ENCODE measurements at places on chromosomes 6 and 20.
A peak's percentile ranks its signal among the peaks of the same experiment; 100 is the strongest.

GRCh38 chr6:21354805-21355238, 238.7 kb upstream of the SOX4 start:
- DNase-seq = no peak

DNA sequence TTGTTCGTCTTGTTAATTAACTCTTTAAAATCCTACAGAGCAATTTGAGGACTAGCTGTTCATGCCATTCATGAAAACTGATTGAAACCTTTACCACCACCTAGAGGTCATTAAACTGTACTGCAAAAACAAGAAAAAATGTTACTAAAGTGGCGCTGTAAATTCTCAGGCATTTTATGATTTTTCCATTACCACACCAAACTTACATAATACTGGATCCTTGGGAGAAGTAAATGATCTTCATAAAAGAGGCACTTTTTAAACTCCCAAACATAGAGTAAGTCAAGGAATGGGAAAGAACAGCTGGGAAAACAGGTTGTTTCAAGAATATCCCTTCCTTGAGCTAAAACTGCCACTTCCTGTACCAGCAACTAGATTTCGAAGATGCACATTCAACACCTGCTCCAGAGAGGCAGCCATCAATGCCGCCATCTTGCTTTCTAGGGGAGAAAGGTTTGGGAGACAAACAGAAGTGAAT, 54.3 kb downstream of the MYLIP start:
- no peak for DNase-seq

GRCh38 chr6:54074578-54075195, 36.6 kb upstream of the MLIP start:
- no peak for DNase-seq

GRCh38 chr20:53319716-53320115, 273.9 kb downstream of the ZNF217 start:
- no peak for DNase-seq

GRCh38 chr20:11248011-11248409, 574.2 kb upstream of the JAG1 start:
- no peak for DNase-seq

DNA sequence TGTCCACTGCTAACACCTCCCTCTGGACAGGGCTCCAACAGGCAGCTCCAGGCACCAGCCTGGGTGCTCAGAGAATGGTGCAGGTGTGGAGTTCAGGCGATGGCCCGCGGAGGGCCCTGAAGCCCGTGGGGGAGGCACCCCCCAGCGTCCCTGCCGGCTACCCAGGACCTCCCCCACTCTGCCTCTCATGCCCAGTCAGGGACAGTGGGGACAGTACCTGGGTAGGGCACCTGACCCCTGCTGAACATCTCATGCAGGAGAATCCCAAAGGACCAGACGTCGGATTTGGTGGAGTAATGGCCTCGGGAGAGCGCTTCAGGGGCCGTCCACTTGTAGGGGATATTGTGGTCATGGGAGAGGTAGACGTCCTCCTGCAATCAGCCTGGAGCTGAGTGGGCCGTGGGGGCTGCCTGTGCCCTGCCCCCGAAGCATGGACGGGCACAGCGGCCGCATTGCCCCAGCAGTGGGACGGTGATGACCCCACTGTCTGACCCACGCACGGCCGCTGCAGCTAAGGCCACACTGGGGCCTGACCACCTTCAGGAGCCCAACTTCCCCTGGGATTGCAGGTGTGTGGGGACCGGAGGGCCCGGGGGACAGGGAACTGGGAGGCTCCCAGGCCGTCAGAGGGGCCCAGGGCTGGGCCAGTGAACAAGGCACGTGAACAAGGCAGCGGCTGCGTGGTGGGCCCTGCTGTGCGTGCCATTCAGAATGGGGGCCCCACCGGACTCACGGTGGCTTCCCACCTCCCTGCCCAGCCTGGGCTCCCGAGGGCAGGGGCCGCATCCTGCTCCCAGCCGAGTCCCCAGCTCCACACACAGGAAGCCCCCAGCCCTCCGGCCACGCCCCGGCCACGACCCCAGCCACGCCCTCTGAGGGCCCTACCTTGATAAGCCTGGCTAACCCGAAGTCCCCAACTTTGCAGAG, 7.1 kb downstream of the PTK6 start:
- DNase-seq = no peak

DNA sequence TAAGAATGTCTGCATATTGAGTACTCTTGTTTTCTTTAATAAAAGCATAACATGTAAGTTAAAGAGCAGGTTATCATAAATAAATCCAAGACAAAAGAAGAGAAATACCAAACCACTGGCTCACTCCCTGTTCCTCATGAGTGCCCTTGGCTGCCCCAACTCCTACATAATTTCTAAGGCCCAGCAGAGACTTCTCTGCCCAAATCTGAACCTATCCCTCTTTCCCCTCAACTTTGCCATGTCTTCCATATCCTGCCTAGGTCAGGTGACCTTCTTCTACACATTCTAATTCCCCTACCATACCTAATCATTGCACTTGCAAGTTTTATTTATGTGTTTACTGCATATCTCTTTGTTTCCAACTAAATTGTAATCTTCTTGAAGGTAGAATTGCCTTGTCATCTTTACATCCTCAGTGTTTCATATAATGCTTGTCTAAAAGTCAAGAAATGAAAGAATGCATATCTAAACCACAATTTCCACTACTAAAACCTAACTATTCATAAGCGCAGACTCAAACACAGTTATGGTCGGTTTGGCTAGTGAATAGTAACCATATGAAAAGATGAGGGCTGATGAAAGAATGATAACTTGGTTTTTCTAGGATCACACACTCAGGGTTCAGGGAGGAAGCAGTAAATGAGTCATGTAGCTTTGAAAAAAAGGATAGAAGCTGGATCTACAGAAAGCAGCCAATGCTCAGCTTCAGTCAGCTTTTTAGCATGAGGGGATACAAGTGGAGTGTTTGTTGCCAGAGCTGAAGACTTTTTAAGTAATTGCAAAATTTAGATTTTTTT, 53.3 kb upstream of the EYA4 start:
- DNase-seq = no peak

DNA sequence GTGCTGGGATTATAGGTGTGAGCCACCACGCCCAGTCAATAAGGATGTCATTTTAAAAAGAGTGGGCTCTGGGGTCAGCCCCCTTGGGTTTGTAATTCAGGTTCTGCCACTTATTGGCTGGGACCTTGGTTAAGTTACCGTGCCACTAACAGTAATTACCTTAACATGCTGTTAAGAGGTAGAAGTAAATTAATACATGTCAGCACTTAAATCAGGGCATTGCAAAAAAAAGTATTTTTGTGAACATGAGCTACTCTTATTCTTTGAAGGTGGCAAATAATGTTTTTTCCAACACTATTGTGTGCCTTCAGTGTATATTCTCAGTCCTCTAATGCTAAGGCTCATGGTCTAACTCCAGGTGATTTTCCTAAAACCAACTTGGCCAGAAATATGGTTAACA, 109.5 kb downstream of the F13A1 start:
- DNase-seq = no peak

GRCh38 chr6:147563472-147563871, 55.0 kb downstream of the SAMD5 start:
- no peak for DNase-seq

DNA sequence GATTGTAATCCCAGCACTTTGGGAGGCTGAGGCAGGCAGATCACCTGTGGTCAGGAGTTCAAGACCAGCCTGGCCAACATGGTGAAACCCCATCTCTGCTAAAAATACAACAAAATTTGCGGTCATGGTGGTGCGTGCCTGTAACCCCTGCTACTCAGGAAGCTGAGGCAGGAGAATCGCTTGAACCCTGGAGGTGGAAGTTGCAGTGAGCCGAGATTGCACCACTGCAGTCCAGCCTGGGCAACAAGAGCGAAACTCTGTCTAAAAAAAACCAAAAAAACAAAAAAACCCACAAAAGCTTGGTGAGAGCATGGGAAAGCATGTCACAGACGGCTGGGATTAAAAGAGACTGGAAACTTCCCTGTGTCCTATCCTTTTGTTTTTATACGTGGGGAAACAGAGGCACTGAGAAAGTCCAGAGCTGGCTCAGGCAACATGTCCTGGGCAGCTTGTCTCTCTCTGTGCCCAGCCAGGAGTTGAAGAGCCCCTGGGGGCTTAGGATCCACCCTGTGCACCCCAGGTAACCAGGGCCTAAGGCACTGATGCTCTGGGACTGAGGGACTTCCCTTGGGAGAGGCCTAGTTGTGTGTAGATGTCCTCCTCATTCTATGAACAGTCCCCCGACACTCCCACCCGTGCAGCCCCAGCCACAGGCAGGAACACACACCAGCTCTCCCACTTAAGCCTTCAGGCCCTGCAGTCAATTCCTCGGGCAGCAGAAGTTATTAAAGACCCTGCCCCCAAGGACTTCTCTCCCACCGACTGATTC, 16.0 kb downstream of the CD40 start:
- no peak for DNase-seq

DNA sequence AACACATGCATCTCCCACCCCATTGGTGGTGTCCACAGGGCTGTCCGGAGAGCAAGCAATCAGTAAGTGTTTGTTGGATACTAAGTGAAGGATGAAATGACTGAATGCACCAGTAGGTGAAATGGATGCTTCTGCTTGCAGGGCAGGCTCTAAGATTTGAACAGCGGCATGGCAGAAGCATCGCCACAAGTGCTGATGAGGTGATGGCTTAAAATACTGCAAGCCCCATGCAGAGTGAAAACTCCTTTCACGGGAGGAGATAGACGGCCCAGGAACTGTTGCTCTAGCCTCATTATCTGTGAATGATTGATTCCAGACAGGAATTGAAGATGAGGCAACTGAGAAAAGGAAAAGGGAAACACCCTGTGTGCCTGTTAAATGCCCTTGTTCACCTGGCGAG, 158.9 kb downstream of the LY86 start:
- no peak for DNase-seq

DNA sequence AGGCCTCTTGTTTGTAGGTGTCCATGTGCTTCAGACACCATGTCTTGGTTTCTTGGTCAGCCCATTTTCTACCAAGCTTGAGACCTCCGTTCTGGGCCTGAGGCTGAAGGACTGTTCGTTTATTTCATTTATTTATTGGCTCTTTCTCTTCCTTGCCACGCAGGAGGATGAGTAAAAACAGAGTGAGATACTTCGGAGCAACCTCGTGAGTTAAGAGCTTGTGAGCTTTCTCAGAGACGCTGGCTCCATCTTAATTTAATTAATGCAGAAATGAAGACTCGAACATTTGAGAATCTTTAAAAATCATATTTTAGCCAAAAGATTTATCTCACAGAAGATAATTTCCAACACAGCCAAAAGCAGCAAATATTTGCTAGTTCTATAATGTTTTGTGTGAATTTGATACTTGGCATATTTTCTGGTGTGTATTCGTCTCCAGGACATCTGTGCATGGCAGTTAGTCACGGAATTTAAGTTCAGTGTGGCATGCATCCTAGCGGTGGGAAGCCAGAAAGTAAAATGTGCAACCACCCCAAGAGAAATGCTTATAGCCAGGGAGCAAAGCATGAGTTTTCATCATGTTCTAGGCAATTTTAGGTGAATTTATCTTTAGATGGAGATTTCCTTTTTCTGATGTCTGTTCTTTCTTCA, 76.0 kb downstream of the THBS2 start:
- DNase-seq = no peak

DNA sequence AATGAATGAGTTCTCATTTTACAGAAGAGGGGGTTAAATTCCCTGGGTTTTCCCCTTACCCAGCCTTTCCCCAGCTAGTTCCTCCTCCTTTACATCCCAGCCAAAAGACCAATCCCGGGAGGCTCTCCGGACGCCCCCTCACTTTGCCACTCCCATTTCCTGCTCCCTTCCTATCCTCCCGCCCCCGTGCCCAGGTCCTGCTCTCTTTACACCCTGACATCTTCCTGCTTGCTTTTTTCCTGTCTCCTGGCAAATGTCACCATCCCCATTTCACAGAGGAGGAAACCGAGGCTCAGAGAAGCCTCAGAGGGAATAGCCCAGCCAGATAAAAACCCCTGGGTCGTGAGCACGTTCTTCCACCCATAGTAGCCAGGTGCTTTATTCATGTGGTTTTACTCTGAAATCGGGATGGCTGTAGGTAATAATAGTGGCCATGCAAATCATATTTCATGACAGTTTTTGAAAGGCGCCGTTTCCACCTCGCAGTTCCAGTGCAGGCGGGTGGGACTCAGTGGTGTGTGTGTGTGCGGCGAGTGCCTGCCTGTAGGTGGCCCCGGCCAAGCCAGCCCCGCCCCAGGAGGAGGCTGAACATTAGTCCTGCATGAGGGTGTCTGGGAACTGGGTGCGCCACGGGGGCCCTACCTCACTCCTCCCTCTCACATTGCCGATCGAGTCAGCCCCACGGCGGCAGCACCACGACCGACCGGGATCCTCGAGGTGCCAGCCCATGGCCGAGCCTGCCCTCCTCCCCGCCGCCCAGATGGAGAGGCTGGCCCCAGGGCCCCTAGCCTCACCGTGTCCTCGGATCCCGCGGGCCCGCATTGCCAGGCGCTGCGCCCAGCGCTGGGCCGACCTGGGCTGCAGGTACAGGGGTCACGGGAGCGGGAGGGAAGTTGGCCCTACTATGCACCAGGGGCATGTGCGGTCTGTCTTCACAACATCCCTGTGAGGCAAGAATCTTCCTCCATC, at the start of gene ARHGAP40:
ARHGAP40 (plus strand) TSS at position 594 of the 969 bp plus-strand sequence.
- no peak for DNase-seq

GRCh38 chr20:11429168-11429567, 488.5 kb upstream of the BTBD3 start:
- DNase-seq = no peak

DNA sequence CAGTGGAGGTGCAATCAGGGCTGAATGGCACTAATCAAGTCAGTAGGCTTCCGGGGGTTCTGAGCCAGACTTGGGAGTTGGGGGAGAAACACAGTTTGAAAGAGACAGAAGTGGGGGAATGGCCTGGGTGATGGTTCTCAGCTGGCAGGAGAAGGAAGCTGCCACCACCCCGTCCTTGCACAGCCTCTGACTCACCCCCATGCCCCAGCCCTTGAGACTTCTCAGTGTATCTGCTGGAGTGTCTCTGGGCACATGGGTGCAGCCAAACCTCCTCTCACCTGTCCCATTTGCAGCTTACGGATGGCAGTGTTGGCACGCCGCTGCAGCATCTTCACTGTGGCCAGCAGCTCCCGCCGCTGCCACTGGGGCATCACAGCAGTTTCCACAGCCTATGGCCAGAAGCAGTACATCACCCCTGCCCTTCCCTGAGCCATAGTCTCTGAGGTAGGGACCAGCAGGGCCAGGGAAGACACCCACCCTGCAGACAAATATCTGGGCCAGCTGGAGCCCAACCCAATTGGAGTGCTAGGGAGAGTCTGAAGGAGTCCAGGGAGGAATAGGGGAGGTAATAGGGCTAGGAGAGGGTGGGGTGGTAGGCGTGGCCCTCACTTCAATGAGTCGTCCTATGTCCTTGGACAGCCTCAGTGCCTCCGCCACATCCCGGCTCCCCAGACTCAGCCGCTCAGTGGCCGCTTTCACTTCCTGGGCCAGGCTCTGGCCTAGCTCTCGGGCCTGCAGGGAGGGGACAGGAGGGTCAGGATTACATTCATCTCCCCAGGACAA, 11.2 kb downstream of the AARS2 start:
- no peak for DNase-seq

- peak; percentile 10 for DNase-seq
Observed at GRCh38 chr6:10146715-10147451, 268.0 kb downstream of the TFAP2A start.
